Immature natural killer cell (primary cell): ENCODE measurements at places on chromosomes 1 and 21.
A peak's percentile ranks its signal among the peaks of the same experiment; 100 is the strongest.

GRCh38 chr21:42663860-42664535, 10.6 kb downstream of the PDE9A start:
- H3K36me3 ChIP-seq, result no peaks in the 10 kb centered on the region
- no peak for DNase-seq
- no peak overlapping the region for H3K27ac ChIP-seq
- no peak overlapping the region for H3K4me3 ChIP-seq

- H3K27me3 ChIP-seq, result no peaks in the 10 kb centered on the region
- no peaks in the 10 kb centered on the region for H3K4me1 ChIP-seq
- H3K36me3 ChIP-seq, result no peaks in the 10 kb centered on the region
- no peak for DNase-seq
- no peak overlapping the region for H3K27ac ChIP-seq
- no peak overlapping the region for H3K4me3 ChIP-seq
Measured at GRCh38 chr1:237287876-237288521, 246.0 kb downstream of the RYR2 start.

DNA sequence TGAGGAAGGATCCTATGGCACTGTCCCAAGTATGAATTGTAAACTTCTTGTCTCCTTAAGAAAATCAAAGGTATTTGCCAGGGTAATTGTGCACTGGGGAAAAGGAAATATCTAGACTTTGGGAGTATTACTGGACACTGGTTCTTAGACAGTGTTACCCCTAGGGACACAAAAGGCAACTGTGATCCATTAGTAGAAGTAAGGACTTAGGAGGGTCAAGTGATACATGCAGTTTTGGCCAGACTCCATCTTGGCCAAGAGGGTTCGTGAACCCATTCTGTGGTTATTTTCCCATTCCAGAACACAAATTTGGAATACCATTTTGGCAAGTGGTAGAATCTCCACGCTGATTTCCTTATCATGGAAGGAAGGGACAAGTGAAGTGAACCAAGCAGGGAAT, 98.1 kb downstream of the TM2D1 start:
- H3K4me1 ChIP-seq, result no peaks in the 10 kb centered on the region
- no peaks in the 10 kb centered on the region for H3K36me3 ChIP-seq
- no peak for DNase-seq
- H3K27me3 ChIP-seq, result peaks cover 2% of the 10 kb centered on the region
- no peak overlapping the region for H3K27ac ChIP-seq

GRCh38 chr21:46458315-46459023, at the start of gene DIP2A:
Gene DIP2A, plus strand, starts transcription at chr21:46458891. Its CDS starts 241 bp downstream, at chr21:46459132.
- H3K27me3 ChIP-seq, result no peaks in the 10 kb centered on the region
- DNase-seq, result peak; percentile 98
- H3K36me3 ChIP-seq, result peaks cover 2% of the 10 kb centered on the region
- H3K4me3 ChIP-seq, result peak within 1 kb of the TSS; percentile 98

DNA sequence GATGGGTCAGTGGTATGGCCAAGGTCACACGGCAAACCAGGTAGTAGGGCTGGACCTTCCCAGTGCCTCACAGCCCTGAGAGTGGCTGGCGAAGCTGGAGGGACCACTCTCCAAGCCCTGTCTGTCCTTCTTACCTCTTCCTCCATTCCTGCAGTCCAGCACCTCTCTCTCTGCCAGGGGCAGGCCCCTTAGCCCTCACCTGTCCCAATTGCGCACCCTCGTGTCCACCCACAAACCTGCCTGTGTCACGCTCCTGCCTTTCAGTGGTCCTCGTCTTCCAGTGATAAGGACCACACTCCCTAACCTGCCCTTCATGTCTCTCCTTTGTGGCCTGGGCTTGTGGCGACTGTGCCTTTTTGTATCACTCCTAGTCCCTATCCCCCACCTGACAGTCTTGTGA, 3.4 kb downstream of the PODN start:
- no peak for DNase-seq
- H3K4me1 ChIP-seq, result no peaks in the 10 kb centered on the region
- peak overlapping the region; percentile 9 for H3K27ac ChIP-seq
- peak overlapping the region; percentile 16 for H3K4me3 ChIP-seq

DNA sequence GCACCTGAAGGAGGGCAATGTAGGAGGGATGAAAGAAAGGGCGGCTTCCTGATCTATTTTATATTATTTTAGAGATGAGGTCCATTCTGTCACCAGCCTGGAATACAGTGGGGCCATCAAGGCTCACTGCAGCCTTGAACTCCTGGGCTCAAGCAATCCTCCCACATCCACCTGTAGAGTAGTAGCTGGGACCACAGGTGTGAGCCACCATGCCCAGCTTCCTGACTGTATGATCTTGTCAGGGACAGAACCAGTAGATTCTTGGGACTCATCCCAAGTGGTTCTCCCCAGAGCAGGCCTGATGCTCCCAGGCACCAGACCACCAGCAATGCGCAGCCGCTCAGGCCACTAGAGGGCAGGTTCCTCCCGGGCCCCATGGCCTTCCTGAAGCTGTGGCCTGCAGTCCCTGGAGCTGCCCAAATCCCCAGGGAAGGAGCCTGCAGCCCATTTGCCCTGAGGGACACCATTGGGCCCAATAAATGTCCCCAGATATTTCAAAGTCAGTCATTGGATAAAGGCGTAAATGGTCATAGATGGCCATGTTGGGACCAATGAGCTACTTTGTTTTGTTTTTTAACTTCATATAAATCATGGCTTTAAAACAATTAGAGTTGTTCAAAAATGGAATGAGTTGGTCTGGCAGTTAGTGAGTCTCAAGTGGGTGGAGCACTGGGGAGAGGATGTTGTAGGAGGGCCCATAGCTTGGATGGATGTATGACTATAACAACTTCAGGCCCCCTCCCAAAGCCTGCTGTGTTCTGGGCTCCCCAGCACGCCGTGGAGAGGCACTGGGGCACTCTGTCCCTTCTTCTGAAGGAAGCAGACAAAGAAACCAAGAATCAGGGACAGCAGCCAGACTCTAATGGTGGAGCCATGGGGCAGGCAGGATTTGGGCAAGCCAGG, 44.7 kb upstream of the GOLT1A start:
- H3K27ac ChIP-seq, result no peak overlapping the region
- H3K27me3 ChIP-seq, result peaks cover 8% of the 10 kb centered on the region
- no peaks in the 10 kb centered on the region for H3K36me3 ChIP-seq

GRCh38 chr1:2875707-2876561, 74.4 kb upstream of the TTC34 start:
- H3K36me3 ChIP-seq, result no peaks in the 10 kb centered on the region
- H3K4me1 ChIP-seq, result no peaks in the 10 kb centered on the region
- no peak for DNase-seq

DNA sequence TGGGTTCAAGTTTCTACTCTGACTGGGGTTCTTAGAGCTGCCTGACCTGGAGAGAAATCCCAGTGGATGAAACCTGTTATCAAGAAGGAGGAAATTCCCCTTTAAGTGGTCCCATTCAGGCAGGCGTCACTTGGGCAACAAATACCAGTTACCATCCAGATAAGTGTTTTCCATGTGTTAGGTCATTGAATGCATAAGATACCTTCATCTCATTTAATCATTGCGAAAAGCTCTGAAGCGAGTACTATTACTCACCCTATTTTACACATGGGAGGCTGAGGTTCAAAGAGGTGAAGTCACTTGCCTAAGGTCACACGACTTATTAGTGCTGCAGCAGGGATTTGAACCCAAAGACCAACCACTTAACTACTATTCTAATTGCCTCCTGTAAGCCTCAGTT, 45.5 kb upstream of the RPL11 start:
- H3K4me3 ChIP-seq, result no peak overlapping the region
- H3K36me3 ChIP-seq, result no peaks in the 10 kb centered on the region
- no peak for DNase-seq
- peaks cover 7% of the 10 kb centered on the region for H3K27me3 ChIP-seq

GRCh38 chr1:160193091-160193819, 2.9 kb downstream of the CASQ1 start:
- peak; percentile 75 for DNase-seq
- peaks cover 5% of the 10 kb centered on the region for H3K27me3 ChIP-seq
- no peaks in the 10 kb centered on the region for H3K4me1 ChIP-seq
- no peaks in the 10 kb centered on the region for H3K36me3 ChIP-seq
- no peak overlapping the region for H3K27ac ChIP-seq
- no peak overlapping the region for H3K4me3 ChIP-seq

DNA sequence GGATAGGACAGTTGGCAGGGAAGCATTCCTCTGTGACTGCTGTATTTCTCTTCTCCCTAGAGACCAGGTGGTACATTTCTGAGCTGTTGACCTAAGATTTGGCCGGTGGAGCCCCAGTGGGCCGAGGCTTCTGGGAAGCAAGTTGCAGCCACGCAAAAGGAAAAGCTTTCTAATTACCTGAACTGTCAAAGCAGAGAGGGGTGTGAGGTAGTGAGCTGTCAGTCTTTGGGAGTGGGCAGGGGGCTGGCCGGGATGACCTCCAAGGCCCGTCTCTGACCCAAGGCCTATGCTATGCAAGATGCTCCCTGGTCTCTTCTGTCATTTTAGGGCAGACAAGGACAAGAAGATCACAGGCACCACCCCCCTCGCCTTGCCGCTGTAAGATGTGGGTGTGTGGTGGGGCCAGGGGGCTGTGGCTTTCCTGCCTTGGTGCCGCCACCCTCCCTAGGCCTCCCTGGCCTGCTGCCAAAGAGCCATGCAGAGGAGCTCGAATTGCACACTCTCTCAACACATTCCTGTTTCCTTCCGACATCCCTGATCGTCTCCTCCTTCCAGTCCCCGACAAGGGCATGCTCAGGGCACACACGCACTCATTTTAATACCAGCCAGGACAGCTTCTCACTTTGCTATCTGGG, 7.7 kb downstream of the PADI1 start:
- H3K27ac ChIP-seq, result no peak overlapping the region
- peaks cover 26% of the 10 kb centered on the region for H3K4me1 ChIP-seq
- peak; percentile 70 for DNase-seq
- peaks cover 11% of the 10 kb centered on the region for H3K27me3 ChIP-seq
- no peaks in the 10 kb centered on the region for H3K36me3 ChIP-seq

- no peak for DNase-seq
- peaks cover 14% of the 10 kb centered on the region for H3K27me3 ChIP-seq
- H3K4me1 ChIP-seq, result no peaks in the 10 kb centered on the region
- H3K27ac ChIP-seq, result no peak overlapping the region
- H3K4me3 ChIP-seq, result no peak overlapping the region
Measured at GRCh38 chr1:26046246-26047095, 553 bp upstream of the SLC30A2 start.

GRCh38 chr21:18164483-18164882, 80.2 kb upstream of the CHODL start:
- H3K4me1 ChIP-seq, result peaks cover 26% of the 10 kb centered on the region
- H3K27ac ChIP-seq, result no peak overlapping the region
- no peak overlapping the region for H3K4me3 ChIP-seq

GRCh38 chr1:108830119-108831008, 26.5 kb downstream of the AKNAD1 start:
- no peak overlapping the region for H3K4me3 ChIP-seq
- H3K4me1 ChIP-seq, result peaks cover 15% of the 10 kb centered on the region

DNA sequence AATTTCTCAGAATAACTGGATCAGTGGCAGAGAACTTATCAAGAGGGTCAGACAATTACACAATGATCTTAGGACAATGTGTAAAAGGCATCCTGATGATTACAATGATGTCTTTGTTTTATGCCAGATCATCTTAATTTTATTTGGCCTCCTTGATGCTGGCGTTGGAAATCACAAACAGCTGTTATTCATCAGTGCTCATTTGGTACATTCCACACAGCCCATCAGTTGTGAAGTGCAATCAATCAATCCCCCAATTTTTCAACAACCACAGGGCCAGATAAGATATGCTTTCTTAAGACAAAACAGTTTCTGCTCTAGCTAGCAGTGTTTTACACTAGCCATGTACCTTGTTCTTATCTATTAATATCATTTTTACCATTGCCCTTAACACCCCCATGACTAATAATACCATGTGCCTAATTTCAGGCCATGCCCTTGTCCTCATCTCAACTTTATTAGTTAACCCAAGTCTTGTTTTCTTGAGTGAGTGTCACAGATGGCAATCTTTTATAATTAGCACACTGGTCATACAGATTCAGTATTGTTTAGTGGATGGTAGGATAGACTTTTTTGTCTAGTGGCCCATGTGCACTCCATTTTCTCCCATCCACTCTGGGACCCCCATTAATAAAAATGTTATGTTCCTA, 40.8 kb upstream of the COL24A1 start:
- no peaks in the 10 kb centered on the region for H3K4me1 ChIP-seq
- DNase-seq, result no peak
- H3K36me3 ChIP-seq, result no peaks in the 10 kb centered on the region
- H3K27me3 ChIP-seq, result no peaks in the 10 kb centered on the region
- no peak overlapping the region for H3K27ac ChIP-seq
- H3K4me3 ChIP-seq, result no peak overlapping the region

GRCh38 chr1:60809204-60809980, 273.0 kb upstream of the NFIA start:
- H3K27ac ChIP-seq, result no peak overlapping the region
- no peak overlapping the region for H3K4me3 ChIP-seq
- H3K4me1 ChIP-seq, result no peaks in the 10 kb centered on the region
- H3K36me3 ChIP-seq, result no peaks in the 10 kb centered on the region

GRCh38 chr1:39224295-39224829, 19.9 kb downstream of the MACF1 start:
- peak overlapping the region; percentile 31 for H3K27ac ChIP-seq
- H3K4me3 ChIP-seq, result no peak overlapping the region
- no peaks in the 10 kb centered on the region for H3K27me3 ChIP-seq
- H3K4me1 ChIP-seq, result peaks cover 80% of the 10 kb centered on the region
- no peak for DNase-seq
- peaks cover 7% of the 10 kb centered on the region for H3K36me3 ChIP-seq

DNA sequence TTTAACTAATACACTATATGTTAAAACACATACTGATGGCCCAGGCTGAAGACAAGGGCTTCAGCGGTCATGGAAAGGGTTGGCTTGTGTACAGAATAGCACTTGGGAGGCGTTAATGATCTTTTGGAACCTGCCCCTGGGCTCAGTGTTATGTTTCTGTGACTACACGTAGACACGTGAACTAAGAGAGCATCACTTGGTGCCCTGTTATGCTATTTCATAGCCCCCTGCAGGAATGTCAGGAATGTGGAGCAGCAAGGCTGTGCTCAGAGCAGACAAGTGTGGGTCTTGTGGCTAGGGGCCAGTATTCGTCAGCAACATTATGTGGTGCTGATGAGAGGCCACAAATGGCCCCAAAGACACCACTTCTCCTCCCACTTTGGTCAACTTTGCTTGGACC, 132.4 kb downstream of the MAP3K21 start:
- no peak for DNase-seq
- no peak overlapping the region for H3K27ac ChIP-seq
- no peaks in the 10 kb centered on the region for H3K4me1 ChIP-seq
- H3K36me3 ChIP-seq, result no peaks in the 10 kb centered on the region

GRCh38 chr1:224433701-224434672, 610 bp downstream of the WDR26 start:
- H3K4me3 ChIP-seq, result peak overlapping the region; percentile 99
- DNase-seq, result peak; percentile 76
- peak overlapping the region; percentile 98 for H3K27ac ChIP-seq
- H3K4me1 ChIP-seq, result peaks cover 69% of the 10 kb centered on the region

DNA sequence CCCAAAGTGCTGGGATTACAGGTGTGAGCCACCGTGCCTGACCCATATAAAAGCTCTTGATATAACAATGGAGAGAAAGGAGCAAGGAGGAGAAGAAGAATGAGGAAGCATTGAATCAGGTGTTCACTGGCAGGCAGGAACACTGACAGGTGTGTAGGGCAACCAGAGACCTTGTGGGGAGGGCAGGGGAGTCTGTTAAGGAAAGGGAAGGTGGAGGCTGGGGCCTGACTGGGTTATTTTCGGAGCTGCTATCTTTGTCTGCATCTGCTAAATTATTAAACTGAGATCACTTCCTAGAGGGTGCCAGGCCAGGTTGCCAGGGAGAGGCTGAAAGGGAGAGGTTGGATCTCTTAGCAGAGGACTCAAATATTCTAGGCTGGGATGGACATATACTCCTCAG, 6.8 kb upstream of the TRNP1 start:
- H3K4me3 ChIP-seq, result no peak overlapping the region
- no peaks in the 10 kb centered on the region for H3K36me3 ChIP-seq
- peaks cover 27% of the 10 kb centered on the region for H3K27me3 ChIP-seq
- no peak overlapping the region for H3K27ac ChIP-seq
